ENCODE measurements at places on chromosomes 1 and 21.
A peak's percentile ranks its signal among the peaks of the same experiment; 100 is the strongest.

GRCh38 chr1:155698382-155699038 lies 9.6 kb downstream of the DAP3 start:
- DNase-seq, result no peak

GRCh38 chr1:76238094-76238628 lies 163.6 kb downstream of the ST6GALNAC3 start:
- DNase-seq, result no peak

DNA sequence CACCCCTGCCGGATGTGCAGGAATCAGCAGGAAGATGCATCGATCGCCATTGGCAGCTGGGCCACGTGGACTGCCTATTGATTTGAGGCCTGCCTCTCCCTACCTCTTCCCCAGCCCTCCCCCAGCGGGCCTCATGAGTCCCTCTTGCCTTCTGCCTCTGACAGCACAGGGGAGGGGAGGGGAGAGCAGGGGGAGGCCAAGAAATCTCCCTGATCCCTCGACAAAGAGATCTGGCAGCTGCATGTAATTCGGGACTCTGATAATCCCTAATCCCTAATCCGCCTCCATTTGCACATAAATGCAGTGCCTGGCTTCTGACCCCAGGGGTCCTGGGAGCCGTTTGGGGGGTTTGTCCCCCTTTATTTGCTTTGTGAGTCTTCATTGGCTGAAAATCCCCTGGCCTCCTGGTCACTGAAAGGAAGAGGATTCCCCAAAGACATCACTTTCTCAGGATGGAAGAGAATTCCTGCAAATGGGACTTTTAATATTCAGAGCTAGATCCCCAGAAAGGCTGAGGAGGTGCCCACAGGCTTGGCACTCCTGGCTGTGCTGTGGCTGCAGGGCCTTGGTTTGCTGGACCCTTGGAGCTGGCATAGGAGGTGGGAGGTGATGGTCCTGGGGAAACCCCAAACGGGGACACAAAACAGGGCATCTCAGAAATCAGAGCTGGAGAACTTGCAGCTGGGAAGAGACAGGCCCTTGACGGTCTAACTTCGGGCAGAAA lies 239.4 kb upstream of the POU3F1 start:
- no peak for DNase-seq

- DNase-seq, result no peak
Observed at GRCh38 chr1:42949312-42950115, 9.2 kb downstream of the SLC2A1 start.

GRCh38 chr1:96510911-96511310 lies 210.7 kb upstream of the PTBP2 start:
- no peak for DNase-seq

- peak; percentile 73 for DNase-seq
Observed at GRCh38 chr1:180235077-180235501, 5.0 kb downstream of the LHX4 start.

- DNase-seq, result no peak
Observed at GRCh38 chr1:185393815-185394214, 76.8 kb upstream of the IVNS1ABP start.

GRCh38 chr21:26916799-26917198 lies 50.1 kb downstream of the ADAMTS5 start:
- no peak for DNase-seq

- no peak for DNase-seq
Observed at GRCh38 chr21:34988139-34988538, 61.0 kb downstream of the RUNX1 start.

- DNase-seq, result no peak
Observed at GRCh38 chr1:76292418-76293184, 218.1 kb downstream of the ST6GALNAC3 start.

DNA sequence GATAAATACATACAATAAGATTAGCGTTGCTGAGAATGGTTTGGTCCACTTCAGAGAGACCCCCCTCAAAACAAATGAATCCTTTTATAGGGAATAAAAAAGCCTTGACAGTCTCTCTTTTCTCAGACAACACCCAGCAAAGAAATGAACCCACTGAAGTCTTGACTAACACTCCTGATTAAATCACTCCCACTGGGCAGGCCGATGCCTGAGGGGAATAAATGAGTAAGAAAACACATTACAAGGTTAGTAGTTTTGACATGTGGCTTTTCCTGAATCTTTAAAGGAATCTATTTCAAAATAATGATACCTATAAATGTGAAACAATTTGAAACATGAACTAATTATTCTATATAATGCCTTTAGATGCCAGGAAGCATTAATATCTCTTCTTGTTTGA lies 146.9 kb upstream of the POGK start:
- DNase-seq, result no peak

GRCh38 chr1:160066829-160067745 lies 2.9 kb downstream of the KCNJ10 start:
- DNase-seq, result no peak

- no peak for DNase-seq
Observed at GRCh38 chr1:65063025-65063424, 85.0 kb upstream of the AK4 start.

GRCh38 chr1:64499966-64500365 lies 30.0 kb downstream of the CACHD1 start:
- no peak for DNase-seq

- no peak for DNase-seq
Observed at GRCh38 chr1:226664413-226665101, 74.5 kb downstream of the ITPKB start.

GRCh38 chr1:170661646-170662411 lies 2.1 kb upstream of the PRRX1 start:
- DNase-seq, result peak; percentile 55

DNA sequence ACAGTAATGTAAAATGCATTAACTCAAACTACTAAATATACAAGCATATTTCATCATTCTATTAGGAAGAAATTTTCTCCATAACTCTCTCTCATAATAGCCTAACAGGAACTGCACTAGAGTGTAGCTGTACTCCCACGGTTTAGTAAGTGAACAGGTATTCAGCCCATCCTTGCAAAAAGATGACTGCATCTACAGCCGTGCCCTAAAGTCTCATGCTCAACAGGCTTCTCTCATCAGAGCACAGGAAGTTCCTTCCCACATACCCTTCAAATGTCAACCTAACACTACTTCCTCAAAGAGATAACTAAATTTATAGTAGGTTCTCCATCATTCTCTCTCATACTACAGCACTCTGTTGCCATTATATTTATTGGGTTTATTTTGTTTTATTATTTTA lies 251.6 kb downstream of the AKT3 start:
- no peak for DNase-seq

- DNase-seq, result no peak
Observed at GRCh38 chr1:83697220-83697619, 301.7 kb downstream of the TTLL7 start.

- no peak for DNase-seq
Observed at GRCh38 chr1:66370462-66370971, 163.4 kb upstream of the SGIP1 start.

DNA sequence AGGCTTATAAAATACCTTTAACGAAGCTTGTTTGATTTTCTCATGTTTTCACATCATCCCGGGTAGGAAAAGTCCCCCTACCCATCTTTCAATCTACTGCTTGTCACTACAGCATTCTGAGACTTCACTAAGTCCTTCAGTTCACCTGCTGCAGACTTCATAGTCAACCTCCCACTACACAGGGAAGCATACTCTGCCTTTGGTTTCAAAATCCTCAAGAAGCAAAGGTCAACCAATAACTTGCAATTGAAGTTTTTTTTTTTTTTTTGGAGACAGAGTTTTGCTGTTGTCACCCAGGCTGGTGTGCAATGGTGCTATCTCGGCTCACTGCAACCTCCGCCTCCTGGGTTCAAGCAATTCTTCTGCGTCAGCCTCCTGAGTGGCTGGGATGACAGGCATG lies 4.7 kb upstream of the PTPN22 start:
- DNase-seq, result no peak

DNA sequence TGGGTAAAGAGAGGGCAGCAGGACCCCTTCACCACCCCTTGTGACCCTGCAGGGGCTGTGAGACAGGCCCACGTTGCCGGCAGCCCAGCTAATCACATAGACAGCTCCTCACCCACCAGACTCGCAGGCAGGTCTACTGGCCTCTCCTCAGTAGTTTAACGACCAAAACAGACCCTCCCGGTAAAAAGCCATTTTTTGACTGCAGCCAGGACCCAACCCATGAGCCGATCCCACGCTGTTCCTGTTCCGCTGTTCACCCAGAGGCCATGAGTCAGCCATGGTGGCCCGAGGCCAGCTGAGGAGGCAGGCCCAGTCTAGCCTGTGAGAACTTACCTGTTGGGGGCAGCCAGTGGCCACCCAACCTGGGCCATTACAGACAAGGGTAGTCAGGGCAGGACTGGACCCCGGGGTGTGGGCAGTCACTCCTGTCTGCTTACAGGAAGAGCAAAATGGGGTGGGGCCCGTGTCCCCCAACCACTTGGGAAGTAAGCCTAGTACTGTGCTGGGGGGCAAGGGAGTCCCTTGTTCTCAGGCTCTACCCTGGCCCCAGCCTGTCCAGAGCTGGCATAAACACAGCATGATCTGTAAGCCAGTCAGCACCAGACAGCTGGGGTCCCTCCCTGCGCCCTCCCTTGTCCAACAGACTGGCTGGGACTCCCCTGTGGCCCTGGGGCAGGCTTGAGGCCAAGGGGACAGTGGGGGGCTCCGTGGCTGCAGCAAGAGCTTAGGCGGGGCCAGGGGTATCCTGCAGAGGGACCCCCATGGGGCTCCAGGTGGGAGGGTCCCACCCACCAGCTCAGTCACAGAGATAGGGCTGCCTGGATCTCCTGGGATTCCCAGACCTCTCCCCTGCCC lies 61.9 kb downstream of the WNT9A start:
- no peak for DNase-seq

- DNase-seq, result peak; percentile 52
Observed at GRCh38 chr1:202599669-202600431, 110.4 kb downstream of the SYT2 start.

DNA sequence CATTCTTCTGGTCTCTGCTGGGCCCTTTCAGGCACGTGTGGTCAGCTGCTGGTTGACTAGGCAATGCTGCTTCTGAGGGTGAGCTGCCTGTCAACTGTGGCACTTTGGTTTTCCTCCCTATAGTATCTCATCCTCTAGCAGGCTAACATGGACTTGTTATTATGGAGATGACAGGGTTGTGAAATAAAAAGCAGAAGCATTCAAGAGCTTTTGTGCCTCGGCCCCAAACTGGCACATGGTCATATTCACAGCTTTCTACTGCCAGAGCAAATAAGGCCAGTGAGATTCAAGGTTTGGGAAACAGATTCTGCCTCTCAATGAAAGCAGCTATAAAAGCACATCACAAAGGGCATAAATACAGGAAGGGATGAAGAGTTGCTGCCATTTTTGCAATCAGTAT lies 1.6 kb upstream of the ZNF124 start:
- DNase-seq, result no peak

DNA sequence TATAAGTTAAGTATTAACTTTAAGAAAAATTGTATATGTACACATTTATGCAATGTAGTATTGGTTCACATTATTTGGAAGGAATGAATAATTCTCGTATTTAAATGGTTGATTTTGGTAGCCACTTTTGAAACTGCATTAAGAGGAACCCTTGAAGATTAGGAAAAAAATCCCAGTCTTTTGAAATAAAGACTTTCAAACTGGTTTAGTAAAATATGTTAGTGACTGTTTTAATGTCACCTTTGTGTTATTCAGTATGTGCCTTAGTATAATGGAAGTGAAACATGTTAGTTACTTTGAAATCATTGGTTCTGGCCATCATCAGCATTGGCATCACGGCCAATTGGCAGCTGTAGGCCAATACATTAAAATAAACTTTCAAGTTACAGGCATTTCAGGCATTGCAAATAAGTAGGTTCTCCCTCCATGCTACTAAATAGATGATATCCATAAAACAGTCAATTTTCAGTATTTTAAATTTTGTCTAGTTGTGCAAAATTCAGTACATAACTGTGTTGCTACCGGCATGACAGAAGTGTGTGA lies 4.4 kb downstream of the MIER1 start:
- no peak for DNase-seq

DNA sequence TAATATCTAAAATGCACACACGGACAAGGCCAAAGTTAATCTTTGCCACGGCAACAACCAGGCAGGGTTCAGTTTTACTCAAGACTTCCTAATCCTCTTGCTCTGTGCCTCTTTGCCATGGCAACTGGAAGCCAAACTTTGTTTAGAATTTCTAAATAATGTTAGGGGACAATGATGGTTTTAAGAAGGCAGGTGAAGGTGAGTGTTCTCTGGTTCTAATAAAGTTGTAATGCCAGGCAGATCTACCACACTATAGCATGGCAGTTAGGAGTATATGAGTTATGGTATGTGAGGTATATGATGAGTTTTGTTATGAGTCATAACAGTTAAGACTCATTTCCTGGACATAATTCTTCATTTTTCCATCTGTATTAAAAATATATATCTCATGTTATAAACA lies 2.7 kb downstream of the PTPRC start:
- no peak for DNase-seq

GRCh38 chr21:28937737-28938136 lies 54.9 kb downstream of the LTN1 start:
- DNase-seq, result no peak

DNA sequence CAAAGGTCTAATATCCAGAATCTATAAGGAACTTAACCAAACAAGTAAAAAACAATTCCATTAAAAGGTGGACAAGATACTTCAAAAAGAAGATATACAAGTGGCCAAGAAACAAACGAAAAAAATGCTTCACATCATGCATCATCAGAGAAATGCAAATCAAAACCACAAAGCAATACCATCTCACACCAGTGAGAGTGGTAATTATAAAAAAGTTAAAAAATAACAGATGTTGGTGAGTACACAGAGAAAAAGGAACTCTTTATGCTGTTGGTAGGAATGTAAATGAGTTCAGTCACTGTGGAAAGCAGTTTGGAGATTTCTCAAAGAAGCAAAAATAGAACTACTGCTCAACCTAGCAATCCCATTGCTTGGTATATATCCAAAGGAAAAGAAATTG lies 218.6 kb downstream of the SLC44A5 start:
- no peak for DNase-seq

DNA sequence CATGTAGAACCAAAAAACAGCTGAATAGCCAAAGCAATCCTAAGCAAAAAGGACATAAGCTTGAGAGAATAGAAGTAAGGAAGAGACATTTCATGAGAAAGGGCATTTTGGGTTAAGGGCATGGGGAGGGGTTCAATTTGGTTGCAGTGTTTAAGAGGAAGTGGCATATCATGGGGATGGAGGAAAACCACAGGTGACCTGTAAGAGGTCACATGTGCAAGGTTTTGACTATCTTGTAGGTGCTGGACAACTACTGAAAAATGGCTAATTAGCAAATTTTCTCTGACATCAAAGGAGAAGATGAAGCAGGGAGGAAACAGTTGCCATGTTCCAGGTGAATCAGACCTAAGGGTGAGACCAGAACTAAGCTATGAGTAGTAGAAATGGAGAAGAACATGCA lies 31.3 kb upstream of the ROR1 start:
- no peak for DNase-seq

- DNase-seq, result no peak
Observed at GRCh38 chr1:71908303-71908702, 374.0 kb downstream of the NEGR1 start.

DNA sequence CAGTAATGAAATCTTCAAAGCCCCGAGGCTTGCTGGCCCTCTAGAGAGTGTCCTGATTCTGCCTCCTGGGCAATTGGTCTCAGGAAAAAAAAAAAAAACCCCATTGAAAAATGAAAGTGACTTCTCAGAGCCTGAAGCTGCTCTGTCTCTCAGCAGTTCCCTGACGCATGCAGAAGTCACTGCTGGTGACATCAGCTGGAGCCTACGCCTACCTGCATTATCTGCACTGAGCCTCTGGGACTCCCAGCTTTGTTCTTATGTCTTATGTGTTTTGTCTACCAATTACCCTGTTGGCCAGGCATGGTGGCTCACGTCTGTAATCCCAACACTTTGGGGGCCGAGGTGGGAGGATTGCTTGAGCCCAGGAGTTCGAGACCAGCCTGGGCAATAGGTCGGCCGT lies 10.1 kb upstream of the SLC25A33 start:
- no peak for DNase-seq

GRCh38 chr1:243393096-243393495 lies 137.3 kb downstream of the SDCCAG8 start:
- DNase-seq, result no peak
